ENCODE measurements at places on chromosomes 13 and 19.

- DNase-seq = no peak
These were observed 88.5 kb upstream of the SIAH3 start for GRCh38 chr13:45940061-45940460.

GRCh38 chr19:12733369-12734214 lies 892 bp downstream of the TRIR start:
- no peak for DNase-seq

DNA sequence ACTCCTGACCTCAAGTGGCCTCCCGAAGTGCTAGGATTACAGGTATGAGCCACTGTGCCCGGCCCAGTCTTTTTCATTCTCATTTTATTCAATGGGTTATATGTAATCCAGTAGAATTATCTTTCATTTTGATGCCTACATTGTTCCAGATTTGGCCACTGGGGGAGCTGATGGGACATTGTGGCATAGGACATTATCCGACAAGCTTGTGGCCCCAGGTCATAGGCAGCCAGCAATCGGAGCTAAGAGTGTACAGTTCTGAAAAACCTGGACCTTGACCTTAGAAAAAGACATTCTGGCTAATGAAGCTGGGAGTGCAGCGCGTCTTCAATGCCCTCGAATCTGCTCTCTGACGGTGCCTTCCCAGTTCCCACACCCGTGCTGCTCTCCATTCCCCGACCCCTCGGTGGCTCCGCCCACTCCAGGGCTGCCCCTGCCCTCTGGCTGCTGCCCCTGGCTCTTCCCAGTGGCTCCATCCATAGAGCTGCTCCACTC lies 108.7 kb downstream of the TEX29 start:
- no peak for DNase-seq

- DNase-seq = no peak
These were observed 2.1 kb downstream of the SLC27A5 start for GRCh38 chr19:58509731-58510083.

DNA sequence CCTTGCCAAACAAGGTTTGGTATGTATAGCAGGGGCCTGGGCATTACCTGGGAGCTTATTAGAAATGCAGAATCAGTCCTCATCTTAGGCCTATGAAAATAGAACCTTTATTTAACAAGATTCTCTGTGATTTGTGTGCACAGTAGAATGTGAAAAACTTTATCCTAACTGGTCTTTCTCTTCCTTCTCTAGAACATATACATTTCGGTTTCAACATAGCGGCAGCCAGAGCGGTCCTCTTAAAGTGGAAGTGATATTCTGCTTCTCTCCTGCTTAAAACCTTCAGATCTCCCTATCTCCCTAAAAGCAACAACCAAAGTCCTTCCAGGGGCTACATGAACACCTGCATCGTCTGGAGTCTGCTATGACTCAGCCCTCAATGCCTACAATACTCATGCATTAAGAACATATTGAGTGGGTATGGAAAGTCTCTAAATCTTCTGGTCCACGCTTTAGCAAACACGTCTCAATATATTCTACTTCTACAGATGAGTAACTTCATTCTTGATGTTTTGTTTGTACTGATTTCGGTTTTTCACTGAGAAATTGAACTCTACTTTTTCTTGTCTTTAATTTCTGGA lies 84.5 kb downstream of the SPRY2 start:
- no peak for DNase-seq
